Stimulated activated CD4-positive, alpha-beta T cell treated with anti-CD3 and anti-CD28 coated beads, Interleukin-4, amount 100 ng/mL, for 1 hour (primary cell): ENCODE measurements at places on chromosomes 2 and 18.
A peak's percentile ranks its signal among the peaks of the same experiment; 100 is the strongest.

- no peak for DNase-seq
These were observed 59.0 kb downstream of the MOGAT1 start for GRCh38 chr2:222730366-222730999.

GRCh38 chr2:207929923-207930322 is 95.4 kb downstream of the PLEKHM3 start:
- DNase-seq = no peak

- DNase-seq = peak; percentile 63
These were observed 38.3 kb downstream of the ITGA6 start for GRCh38 chr2:172465417-172466334.

DNA sequence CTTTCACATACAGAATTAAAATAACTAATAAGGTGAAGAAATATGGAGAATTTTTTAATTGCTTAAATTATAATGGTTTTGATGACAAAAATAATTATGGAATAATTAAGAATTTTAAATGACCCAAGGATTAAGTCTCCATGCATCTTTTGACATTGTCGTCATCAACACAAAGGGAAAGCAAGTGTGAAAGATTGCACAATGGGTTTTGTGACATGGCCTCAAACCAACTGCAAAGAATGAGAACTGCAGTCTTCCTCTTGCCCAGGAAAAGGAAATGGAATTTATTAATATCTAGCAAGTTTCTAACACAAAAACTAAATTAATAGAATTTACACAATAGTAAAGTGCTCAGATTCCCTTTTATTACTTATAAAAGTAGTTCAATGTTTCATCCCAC is 329.1 kb upstream of the PKDCC start:
- DNase-seq = no peak

GRCh38 chr2:215900843-215901242 is 112.5 kb downstream of the MREG start:
- DNase-seq = no peak

- no peak for DNase-seq
These were observed 190.1 kb upstream of the SP5 start for GRCh38 chr2:170524828-170525565.

GRCh38 chr18:64032312-64032711 is 62.4 kb downstream of the SERPINB8 start:
- no peak for DNase-seq

DNA sequence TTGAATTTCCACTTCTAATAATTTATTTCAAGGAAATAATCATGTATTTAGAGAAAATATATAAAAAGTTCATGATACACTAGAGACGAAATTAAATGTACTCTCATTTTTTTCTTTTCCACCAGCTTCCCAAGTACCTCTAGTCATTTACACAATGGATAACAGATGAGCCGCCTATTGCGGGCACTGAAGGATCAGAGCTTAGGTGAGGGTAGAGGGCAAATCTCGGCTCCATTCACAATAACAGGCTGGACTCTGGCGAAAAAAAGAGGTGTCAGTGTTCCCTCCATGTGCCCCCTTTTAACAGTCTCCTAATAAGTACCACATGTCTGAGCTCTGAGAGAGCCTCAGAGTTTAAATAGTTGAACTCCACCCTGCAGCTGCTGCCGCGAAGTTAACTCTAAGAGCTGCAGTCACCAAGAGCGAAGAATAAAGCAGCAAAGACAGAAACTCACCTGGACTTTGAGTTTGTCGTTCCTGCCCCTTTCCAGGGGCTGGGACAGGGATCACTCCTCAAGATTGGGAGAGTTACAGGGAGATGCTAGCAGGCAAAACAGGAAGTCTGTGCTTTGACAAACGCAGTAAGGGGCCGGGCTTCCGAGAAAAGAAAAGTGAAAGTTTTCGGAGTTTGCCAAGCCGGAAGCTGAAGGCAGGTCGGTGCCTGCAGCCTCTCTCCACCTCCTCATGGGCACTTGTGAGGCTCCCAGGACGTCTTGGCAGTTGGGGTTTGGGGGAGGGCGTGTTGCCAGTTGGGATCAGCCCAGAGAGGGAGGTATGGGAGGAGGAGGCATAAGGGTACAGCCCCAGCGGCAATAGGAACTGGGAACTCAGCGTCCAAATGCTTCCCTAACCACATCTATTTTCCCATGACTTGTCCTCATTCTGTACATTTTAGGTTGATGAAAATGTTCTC is at the start of gene SP110:
Gene SP110, minus strand, starts transcription at position 566 of the 913 bp plus-strand sequence. CDS start 3,057 bp downstream, outside the sequence.
- DNase-seq = peak; percentile 66

DNA sequence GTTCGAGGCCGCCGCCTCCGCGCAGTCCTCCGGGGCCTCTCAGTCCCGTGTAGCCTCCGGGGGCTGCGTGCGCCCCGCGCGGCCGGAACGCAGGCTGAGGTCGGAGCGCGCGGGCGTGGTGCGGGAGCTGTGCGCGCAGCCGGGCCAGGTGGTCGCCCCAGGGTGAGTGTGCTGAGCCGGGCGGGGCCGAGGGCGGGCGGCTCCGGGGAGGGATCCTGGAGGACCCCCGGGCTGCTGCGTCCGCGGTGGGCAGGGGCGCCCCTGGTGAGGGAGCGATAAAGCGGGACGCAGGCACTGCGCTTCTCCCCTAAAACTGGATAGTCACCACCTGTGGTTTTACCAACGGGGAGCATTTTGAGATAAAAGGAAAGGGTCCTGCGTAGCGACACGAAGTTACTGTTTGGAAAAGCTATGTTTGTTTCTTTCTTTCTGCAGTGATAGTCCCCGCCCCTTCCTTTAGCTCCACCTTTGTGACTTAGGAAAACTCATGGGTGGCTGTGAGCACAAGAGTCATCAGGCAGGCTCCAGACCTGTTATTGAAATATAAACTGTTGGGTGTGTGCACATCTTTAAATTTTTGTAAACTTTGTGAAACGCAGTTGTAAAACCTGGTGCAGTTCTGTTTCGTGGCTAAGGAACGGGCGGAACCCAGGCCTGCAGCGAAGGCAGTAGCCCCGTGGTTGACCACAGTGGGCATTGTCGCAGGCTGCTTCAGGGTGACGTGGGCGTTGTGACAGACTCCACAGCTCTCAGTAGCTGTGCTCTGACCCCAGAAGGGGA is 687 bp downstream of the CTDP1 start:
- peak; percentile 44 for DNase-seq

DNA sequence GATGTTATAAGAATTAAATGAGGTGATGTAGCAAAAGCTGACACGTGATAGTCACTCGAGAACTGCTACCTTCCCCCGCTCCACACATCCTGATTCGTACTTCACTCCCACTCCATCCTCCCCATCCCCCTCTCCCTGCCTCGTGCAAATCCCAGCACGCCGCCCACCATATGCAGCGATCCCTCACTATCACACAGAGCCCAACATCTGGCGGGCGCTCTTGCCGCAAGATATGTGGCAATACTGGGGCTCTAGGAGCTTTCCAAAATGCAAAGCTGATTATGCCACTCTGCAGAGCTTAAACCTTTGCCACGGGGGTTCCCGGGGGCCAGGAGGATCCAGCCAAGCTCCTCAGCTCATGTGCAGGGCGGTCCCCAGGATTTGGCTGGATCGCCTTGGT is 37.4 kb downstream of the DNMT3A start:
- no peak for DNase-seq

DNA sequence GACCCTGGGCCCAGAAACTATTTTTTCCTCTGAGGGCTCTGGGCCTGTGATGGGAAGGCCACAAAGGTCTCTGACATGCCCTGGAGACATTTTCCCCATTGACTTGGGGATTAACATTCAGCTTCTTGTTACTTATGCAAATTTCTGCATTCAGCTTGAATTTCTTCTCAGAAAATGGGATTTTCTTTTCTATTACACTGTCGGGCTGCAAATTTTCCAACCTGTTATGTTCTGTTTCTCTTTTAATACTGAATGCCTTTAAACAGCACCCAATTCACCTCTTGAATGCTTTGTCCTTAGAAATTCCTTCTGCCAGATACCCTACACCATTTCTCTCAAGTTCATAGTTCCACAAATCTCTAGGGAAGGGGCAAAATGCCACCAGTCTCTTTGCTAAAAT is 241.0 kb downstream of the HNMT start:
- DNase-seq = no peak

GRCh38 chr2:195009202-195009601 is 647.8 kb upstream of the SLC39A10 start:
- no peak for DNase-seq

GRCh38 chr2:148966438-148966758 is 72.1 kb upstream of the LYPD6B start:
- no peak for DNase-seq

- DNase-seq = no peak
These were observed at the start of gene OTOF for GRCh38 chr2:26477911-26478253. Gene OTOF (minus strand): TSS chr2:26478124.

DNA sequence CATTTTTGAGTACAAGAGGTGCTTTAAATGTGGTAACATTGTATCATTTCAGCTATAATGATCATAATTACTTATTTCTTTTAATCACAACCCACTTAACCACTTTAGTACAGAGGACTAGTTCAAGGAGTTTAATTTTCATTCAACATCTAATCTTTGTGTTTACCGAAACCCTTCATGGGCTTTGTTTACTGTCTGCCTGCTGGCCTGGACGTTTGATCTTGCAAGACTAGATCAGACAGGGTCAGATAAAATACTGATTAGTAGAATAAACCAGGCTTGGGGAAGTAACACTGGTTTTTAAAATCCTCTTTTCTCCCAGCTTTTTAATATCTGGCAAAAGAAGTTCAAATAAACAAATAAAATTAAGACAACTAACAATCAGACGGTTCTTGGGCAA is 93.6 kb downstream of the SATB2 start:
- DNase-seq = no peak

DNA sequence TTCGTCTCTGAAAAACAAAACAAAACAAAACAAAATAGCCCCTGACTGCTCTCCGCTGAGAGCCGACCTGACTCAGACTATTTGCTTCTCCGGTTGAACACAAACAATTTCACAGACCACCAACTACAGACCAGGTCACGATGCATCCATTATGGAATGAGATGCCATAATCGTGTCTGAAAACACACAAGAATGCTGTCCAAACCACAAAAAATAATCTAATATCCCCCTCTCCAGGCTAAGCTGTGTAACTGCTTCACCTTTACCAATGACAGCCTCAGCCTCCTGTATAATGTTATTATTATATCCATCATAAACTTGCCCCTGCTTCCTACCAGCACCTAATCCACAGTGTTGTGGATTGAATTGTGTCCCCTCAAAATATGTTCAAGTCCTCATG is 114.7 kb downstream of the DNAH6 start:
- no peak for DNase-seq

DNA sequence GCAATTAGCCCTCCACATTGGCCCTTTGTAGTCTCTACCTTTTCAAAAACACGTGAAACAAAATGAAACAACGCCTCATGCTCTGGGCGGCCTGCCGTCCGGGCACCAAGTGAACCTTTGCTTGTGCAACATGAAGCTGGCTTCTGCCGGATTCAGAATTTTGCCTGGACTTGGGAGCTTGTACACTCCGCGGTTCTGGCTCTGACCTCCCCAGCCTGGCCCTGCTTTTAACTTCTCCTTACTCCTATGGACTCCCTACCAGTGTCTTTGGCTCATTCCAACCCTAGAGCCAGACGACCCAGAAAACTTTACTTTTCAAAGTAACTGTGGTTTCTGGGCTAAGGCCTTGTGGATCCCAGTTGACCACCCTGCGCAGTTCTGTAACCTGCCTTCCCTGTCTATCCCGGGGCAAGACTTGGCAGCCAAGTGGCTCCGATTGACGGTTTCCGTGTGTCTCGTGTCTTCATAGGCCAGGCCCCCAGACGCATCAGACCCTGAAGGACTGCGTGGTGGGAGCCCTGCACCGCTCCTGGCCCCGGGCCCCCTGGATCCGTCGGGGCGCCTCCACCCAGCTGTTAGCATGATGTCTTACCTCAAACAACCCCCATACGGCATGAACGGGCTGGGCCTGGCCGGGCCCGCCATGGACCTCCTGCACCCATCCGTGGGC is 1.9 kb downstream of the OTX1 start:
- no peak for DNase-seq

- no peak for DNase-seq
These were observed 355.4 kb upstream of the GULP1 start for GRCh38 chr2:187936228-187936627.

DNA sequence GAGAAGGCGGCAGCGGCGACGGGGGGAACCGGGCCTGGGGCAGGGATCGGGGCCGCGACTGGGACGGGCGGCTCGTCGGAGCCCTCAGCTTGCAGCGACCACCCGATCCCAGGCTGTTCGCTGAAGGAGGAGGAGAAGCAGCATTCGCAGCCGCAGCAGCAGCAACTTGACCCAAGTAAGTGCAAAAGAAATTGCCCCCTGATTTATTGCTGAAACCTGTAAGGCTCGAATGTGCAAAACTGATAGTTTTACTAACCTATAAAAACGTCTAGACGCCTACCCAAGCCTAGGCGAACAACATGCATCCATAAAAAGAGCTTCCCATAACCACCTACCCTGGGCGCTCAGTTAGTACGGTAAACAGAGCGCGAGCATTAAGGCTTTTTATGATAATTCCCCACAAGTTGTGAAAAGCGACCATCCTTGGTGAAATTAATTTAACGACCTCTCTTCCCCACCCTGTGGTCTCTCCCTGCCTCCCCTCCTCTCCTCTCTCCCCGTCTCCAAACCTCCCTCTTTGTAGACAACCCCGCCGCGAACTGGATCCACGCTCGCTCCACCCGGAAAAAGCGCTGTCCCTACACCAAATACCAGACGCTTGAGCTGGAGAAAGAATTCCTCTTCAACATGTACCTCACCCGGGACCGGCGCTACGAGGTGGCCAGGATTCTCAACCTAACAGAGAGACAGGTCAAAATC is 1.0 kb downstream of the HOXD9 start:
- no peak for DNase-seq

GRCh38 chr2:69143748-69144360 is 130.9 kb downstream of the ANTXR1 start:
- DNase-seq = no peak

DNA sequence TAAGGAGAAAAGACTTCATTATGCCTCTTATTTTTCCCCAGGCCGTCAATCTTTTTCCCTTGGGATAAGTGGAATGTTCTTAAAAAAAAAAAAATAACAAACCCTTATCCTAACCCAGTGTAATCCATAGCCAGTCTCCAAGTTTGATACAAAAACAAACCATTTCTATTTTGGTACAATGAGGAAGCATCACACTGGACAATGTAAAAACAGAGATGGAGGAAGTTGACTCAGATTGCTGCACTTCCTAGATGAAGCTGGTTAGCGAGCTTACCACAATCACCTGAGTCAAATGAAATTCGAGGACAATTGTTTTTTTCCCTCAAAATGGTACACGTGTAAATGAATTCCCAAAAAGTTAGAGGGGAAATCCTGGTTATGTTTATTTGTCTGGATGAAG is 259.7 kb downstream of the TCF4 start:
- no peak for DNase-seq

DNA sequence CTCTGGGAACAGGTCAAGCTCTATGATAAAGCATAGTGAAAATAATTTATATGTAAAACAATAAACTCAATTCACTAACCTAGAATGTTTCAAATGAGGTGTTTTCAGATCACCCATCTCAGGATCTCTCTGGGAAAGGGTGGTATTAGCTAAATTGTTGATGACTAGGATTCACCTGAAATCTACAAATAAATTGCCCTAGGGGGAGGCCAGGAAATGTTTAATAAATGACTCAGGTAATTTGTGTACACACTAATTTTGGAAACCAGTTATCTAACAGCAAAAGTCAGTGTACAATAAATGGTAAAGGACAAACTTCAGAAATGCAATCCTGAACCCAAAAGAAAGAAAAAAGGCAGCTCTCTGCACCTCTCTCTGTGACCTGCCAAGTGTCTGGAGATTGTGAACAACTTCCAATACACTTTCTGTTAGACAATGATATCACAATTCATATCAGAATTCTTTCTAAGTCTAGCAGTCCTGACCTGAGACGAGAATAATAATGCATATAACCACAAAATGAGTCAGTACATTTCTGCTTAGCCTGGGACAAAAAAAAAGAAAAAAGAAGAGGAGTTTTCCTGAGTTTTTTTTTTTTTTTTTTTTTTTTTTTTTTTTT is 760.0 kb downstream of the EPHA4 start:
- no peak for DNase-seq
